ENCODE measurements at places on chromosomes 6 and 20.
A peak's percentile ranks its signal among the peaks of the same experiment; 100 is the strongest.

DNA sequence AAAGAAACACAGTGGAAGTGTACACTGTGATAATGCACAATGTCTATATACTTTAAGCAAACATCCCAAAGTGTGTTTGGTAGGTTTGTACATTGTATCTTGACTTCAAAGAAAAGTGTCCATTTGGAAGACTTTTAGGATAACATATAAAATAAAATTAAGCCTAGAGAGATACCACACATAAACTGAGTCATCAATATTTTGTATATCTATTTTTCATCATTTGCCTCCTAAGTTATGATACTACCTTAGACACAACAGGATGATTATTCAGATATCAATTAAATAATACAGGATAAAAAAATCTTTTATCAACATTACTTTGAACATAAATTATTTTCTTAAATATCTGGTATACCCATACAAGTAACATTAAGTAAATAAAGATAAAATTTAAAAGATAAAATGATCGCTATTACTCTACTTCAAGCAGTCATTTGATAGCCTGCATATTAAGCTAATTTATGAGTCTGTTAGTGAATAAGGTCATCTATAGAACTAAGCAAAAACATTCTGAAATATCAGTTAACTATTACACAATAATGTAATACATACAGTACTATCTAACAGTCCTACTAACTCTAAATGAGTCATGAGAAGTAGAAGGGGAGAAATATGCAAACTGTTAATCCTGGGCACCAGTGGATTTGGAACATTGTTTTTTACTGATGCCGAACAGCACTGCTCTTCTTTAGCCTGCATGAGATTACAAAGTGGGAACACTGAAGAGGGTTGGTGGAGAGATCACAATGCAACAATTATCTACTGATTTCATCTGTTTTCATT lies 158.4 kb upstream of the SIM1 start:
- DNase-seq, result no peak

- no peak for DNase-seq
Observed at GRCh38 chr6:140434761-140435160, 1060.3 kb upstream of the CITED2 start.

- DNase-seq, result peak; percentile 43
Observed at GRCh38 chr6:56840467-56841380, 114.2 kb upstream of the BEND6 start.

DNA sequence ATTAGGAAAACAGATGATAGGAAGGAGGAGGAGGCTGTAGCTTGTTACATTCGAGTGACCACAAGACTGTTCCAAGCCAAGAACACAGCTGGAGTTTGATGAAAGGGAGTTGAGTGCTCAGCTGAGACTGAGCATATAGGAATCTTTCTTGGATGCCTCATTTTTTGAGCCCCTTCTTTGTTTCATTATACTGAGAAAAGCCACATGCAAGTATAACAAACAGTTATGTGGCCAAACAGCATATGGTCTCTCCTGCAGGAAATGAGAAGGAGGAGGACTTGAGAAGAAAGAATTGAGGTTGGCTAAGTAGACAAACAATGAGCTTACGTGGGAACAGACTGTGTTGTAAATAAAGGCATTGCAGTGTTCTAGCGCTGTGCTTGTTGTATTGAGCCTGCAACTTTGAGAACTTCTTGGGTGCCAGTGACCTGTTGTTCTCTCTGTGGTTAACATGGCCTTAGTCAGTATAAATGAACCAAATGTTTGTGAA lies 78.3 kb downstream of the AKAP7 start:
- DNase-seq, result no peak

DNA sequence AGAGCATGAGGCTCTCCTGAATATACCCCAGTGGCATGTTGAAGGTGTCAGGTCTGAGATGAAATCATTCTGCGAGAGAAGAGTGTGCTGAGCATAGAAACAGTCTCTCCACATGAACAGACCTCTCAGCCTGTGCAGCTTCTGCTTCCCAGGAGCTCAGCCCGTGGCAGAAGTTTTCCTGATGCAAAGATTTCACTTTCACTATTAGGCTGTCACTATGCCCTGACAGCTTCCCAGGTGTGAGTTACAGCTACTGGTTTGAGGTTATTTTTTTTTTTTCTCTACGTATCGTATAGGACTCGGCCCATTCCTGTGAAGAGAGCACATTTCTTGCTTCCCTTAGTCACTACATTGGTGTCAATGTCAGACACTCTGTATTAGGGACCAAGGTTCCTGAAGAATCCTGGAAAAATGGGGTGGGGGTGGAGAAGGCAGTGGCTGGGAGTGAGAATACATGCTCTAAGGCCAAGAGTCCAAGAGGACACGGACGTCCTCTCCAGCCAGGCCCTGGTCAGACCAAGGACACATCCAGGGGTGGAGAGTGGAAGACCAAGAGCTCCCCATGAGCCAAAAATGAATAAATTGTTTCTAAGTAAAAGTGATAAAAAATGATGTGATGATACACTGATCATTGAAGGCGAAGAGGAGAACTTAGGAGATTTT lies 121.2 kb upstream of the AKAP12 start:
- DNase-seq, result no peak

DNA sequence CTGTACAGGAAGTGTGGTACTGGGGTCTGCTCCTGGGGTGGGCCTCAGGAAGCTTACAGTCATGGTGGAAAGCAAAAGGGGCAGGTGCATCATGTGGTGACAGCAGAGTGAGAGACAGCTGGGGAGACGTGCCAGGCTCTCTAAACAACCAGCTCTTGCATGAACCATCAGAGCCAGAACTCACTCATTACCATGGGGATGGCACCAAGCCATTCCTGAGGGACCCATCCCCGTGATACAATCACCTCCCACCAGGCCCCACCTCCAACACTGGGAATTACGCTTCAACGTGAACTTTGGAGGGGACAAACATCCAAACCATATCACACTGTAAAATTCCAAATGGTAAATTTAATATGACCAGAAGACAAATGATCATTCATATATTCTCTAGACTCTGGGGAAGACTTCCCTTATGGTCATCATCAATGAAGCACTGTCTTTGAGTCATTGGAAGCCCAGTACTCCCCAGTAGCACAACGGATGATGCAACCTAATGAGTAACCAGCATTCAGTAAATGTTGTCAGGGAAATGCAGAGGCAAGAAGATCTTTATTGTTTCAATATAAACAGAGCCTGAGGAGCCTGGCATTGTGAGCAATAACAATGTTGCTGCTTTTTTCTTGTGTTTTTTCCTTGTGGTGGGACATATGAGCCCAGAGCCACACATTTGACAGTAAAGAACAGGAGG lies 48.2 kb upstream of the RALY start:
- no peak for DNase-seq

GRCh38 chr6:10668126-10668917 lies 26.1 kb downstream of the C6orf52 start:
- no peak for DNase-seq

- no peak for DNase-seq
Observed at GRCh38 chr6:24899997-24900325, 35.8 kb downstream of the RIPOR2 start.

- no peak for DNase-seq
Observed at GRCh38 chr20:57372581-57373350, 18.4 kb upstream of the RBM38 start.

DNA sequence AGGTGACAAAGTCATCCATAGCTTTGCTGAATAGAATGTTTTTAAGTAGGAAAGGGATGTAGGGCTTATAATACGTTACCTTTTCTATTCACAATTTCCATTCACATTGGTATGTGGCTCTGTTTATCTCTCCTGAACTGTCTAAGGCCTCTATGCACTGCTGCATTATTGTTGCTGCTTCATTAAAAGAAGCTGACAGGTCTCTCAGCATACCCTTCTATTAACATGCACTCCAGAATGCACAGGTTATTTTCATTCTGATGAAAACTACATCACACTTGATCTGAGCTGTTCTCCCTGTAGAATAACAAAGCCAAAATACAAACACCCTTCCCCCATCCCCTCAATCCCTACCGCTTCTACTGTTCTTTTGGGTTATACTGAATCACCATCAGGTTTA lies 399.3 kb downstream of the TBC1D32 start:
- DNase-seq, result no peak

DNA sequence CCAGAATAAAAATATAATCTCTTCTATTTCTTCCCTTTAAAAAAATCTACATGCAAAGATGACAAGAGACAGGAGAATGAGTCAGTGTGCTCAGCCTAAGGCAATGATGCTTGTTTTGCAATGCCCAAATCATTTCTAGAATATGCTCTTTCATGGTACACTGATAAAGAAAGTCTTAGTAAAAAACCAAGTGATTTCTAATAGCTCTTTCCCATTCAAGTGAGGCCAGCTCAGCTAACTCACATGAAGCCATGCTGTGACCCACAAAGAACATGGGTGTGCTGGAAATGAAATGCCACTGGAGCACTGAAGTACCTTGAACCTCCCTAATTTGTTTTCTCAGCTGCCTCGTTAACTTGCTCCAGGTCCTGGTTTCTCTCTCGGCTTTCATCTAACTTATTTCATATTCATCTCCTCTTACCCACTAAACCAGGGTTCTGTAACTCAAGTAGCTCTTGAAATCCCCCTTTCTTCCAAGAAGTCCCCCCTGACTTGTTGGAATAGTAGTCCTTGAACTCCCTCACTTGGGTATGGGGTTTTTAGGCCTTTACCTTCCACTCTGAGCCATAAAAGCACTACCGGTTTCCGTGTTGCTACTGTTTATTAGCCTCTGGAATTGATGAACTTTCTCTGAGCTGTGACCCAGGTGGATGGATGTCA lies 92.7 kb downstream of the IRF4 start:
- DNase-seq, result no peak

DNA sequence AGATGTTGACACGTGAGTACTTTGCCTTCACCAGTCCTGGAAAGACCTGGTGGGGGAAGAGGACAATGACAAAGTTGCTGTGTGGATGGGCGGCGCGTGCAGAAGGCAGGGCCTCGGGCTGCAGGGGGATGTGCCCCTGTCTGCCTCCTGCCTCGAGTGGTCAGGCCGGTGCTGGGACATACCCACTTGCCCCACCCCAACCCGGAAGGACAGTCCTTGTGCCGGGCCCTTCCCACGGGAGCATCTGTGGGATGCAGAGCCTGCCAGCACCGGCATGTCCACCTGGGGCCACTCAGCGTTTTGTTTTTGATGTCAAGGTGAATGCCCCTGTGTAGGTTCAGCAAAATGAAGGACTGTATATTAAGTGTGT lies 60.5 kb upstream of the BHLHE23 start:
- DNase-seq, result no peak

DNA sequence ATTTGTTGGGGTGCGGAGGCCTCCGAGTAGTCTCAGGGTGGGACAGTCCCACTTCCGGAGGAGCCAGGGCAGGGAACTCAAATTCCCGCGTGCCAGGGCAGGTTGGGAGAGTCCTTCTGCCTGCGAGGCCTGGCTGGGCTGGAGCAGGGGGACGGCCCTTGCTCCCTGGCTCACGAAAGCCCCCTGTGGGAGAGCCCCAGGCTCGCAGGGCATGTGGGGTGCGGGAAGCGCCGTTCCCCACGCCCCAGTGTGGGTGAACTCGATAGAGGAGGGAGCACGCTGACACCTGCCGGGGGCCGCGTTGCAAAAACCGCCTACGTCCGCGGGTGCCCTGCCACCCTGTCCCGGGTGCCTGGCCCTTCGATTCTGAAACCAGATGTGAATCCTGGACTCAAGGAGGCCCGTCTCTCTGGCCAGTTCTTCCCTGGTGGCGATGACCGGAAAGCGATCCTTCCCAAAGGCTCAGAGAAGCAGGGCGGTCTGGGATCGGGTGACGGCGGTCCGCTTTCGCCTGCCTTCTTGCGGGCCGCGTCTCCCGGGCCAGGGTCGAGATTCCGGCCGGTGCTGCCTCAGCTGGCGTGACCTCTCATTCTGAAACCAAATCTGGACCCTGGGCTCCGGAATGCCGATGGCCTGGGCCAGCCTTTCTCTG lies 1846.5 kb upstream of the DEFB115 start:
- no peak for DNase-seq

- DNase-seq, result no peak
Observed at GRCh38 chr20:32810941-32811340, 8.8 kb upstream of the MAPRE1 start.

- no peak for DNase-seq
Observed at GRCh38 chr6:23413327-23414050, 712.5 kb upstream of the NRSN1 start.

DNA sequence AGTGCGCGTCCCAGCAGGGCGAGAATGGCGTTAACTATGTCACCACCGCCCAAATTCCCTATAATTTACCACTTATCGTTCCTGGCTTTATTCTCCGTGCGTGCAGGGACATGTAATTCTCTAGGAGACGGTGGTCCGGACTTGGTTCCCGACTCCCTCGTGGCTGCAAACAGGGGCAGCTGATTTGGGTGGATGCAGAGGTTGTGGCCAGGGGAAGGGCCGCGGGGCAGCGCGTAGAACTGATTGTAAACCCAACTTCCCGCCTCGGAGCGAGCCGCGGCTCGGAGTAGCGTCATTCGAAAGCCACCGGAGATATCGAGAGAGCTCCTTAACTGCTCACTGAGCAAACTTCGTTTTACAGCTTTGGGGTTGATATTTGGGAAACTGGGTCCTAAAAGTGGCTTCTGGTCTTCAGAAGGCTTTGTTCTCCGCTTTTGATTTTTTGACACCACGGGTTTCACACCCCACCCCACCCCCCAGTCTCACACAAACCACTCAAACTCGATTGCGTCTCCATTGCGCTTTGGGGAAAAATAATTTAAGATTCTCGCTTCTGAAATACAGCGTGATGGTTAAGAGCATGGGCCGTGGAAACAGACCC lies 17.5 kb upstream of the ZSCAN9 start:
- DNase-seq, result no peak

DNA sequence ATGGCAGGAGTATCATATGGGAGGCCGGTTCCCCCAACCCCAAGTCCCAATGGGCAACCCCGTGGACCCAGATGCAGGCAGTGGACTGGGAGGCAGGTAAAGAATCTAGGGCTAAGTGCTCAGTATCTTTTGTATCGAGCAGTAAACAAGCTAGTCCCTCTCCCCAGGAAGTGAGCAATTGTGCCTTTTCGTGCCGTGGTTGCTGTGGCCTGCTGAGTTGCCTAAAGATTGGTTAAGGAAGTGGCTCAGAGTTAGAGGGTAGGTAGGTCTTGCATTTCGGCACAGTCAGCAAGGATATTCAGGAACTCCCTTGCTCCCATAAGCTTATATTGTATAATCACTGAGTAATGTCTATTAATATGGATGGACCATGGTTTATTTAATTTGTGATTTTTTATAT lies 1.3 kb upstream of the DNAH8 start:
- no peak for DNase-seq

DNA sequence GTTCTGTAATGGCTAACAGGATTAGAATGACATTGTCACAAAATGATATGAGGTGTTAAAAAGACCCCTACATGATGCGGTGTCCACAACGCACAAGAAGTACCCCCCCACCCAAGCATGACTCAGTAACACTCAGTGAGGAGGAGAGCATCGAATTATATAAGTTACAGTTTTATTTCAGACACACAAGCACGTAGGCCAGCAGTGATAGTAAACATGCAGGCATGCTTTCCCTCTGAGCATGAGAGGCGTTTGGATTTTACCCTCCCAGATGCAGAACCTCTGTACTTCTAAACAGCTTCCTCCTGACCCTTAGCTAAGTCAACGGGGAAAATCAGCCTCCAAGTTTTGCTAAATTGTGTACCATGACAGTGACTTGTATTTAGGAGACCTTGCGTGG lies 23.9 kb downstream of the GNAS start:
- no peak for DNase-seq

GRCh38 chr6:92271091-92271490 lies 1148.3 kb downstream of the EPHA7 start:
- DNase-seq, result no peak

- DNase-seq, result no peak
Observed at GRCh38 chr6:138618168-138618567, 118.9 kb upstream of the NHSL1 start.
